ENCODE measurements at places on chromosomes 7 and 10.

DNA sequence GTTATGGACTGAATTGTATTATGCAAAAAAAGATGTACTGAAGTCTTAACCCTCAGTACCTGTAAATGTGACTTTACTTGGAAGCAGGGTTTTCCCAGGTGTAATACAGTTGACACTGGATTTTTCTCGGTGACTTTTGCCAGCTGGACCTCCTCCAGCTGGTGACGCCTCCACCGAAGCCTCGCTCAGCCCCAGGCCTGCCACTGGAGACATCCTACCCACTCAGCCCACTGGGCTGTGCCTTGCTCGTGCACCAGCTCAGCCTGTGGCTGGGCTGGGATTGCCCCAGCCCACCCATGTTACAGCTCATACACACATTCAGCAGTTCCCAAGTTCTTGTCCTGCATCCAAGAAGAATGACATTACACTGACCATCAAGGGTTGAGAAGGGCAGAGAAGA, 42.4 kb upstream of the GPR22 start:
- no peaks in the 10 kb centered on the region for H3K36me3 ChIP-seq
- no peaks in the 10 kb centered on the region for H3K27me3 ChIP-seq
- H3K27ac ChIP-seq, result no peak overlapping the region
- no peaks in the 10 kb centered on the region for H3K4me1 ChIP-seq

DNA sequence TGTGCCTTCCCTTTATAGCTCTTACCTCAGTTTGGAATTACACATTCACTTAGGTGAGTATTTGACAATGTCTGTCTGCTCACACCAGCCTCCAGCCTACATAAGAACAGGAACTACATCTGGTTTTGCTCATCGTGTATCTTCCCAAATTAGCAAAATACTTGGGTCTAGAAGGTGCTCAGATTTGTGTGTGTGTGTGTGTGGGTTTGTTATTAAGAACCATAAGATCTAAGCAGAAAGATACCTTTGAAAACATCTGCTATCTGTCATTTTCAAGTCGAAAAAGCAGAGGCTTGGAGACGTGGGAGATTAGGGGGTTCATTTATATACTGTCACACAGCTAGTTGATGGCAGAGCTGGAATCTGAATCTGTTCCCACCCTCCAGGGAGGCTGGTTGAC, 14.8 kb upstream of the LAMB4 start:
- no peaks in the 10 kb centered on the region for H3K27me3 ChIP-seq
- no peaks in the 10 kb centered on the region for H3K4me1 ChIP-seq
- H3K4me3 ChIP-seq, result no peak overlapping the region
- no peak for DNase-seq

DNA sequence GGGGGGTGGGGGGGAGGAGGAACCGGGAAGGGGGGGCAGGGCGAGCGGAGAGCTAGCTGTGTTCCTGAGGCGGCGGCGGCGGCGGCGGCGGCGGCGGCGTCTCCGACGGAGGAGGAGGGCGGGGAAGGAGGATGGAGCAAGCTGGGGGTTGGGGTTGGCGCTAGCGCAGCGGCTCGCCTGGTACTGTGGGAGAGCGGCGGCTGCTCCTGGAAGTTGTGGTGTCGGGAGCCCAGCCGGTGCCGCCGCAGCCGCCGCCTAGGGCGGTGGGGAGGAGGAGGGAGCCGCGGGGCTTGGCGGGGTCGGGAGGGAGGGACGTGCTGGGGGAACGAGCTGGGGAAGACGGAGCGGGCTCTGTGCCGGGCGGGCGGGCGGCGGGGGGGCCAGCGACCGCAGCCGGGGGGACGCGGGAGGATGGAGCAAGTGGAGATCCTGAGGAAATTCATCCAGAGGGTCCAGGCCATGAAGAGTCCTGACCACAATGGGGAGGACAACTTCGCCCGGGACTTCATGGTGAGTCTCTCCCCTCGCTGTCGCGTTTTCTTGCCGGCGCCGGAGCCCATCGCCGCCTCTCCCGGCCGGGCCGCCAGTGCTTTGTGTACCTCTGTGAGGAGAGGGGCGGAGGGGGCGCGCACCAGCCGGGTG, at the start of gene PTPN12:
Gene PTPN12, plus strand, starts transcription at position 160 of the 642 bp plus-strand sequence. Its CDS starts 252 bp downstream, at position 412.
- no peaks in the 10 kb centered on the region for H3K27me3 ChIP-seq
- DNase-seq, result no peak
- H3K4me1 ChIP-seq, result no peaks in the 10 kb centered on the region
- peak within 1 kb of the TSS; percentile 97 for H3K27ac ChIP-seq

GRCh38 chr7:147089051-147089461, 972.5 kb downstream of the CNTNAP2 start:
- no peak overlapping the region for H3K4me3 ChIP-seq
- no peak overlapping the region for H3K27ac ChIP-seq
- no peaks in the 10 kb centered on the region for H3K4me1 ChIP-seq
- DNase-seq, result no peak
- no peaks in the 10 kb centered on the region for H3K27me3 ChIP-seq

DNA sequence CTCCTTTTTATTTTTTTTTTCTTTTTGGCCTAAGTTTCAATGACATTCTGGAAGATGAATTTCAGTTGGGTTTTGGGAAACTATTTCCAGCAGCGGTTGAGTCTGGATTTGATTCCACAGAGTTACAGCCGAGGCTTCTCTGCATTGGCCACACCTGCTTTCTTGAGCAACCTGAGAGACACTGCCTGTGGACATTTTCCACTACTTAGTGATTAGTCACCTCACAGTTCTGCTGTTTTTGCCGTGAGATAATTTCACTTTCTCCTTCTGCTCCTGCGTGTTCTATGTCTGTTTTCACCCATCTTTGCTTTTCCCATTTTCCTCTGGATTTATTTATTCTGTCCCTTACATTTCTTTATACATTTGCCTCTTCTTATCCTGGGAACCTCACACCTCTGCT, 243.0 kb downstream of the BICC1 start:
- H3K27me3 ChIP-seq, result no peaks in the 10 kb centered on the region
- no peaks in the 10 kb centered on the region for H3K36me3 ChIP-seq
- H3K27ac ChIP-seq, result peak overlapping the region; percentile 67
- DNase-seq, result no peak
- H3K4me1 ChIP-seq, result peaks cover 22% of the 10 kb centered on the region
- peak overlapping the region; percentile 41 for H3K4me3 ChIP-seq

DNA sequence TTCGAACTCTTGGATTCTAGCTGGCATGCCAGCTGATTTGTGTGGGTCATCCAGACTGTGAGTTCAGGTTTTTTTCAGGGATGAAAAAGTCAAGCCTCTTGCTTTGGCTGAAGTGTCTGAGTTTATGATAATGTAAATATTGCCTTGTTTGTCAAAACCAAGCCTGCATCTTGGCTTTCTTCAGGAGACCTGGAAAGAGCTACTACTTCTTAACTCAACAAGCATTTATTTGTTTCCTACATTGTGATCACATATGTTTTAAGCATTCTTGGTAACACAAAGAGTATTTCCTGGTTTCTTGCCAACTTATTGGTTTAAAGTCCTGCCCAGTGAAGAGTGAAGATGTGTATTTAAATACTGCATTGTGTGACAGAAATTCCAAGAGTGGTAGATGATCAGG, 407.1 kb downstream of the LRMDA start:
- H3K27ac ChIP-seq, result no peak overlapping the region
- H3K4me1 ChIP-seq, result no peaks in the 10 kb centered on the region
- no peaks in the 10 kb centered on the region for H3K27me3 ChIP-seq
- DNase-seq, result no peak

DNA sequence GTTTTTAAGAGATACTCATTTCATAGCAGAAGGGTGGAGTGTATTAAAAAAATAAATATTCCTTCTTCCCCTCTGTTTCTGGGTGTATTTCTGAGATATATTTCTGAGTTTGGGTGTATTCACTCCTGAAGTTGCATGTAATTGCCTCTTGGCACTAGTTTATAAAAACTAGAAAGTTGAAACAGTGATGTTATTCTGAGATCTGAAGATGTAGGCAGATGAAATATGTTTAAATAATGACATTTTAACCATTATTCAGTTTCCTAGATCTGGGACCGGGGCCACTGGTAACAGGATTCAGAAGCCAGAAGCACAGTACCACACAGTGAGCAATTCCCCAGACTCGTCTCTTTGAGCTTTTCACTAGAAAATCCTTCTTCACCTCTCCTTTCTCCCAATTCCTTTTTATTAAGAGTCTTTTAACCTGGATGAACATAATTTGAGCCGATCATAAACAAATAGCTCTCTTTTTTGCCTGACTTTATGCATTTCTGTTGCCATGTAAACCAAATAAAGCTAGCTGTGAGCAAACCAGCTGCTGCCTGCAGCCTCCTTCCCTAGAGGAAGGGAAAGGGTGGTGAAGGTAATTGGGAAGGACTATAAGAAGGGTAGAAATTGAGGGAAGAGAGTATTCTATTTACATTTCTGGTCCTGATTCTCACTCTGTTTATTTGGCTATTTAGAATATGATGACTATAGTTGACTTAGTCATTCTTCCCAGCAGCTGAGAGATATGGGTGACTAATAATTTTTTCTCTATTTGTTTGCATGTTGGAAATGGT, 101.8 kb upstream of the STRIP2 start:
- no peaks in the 10 kb centered on the region for H3K36me3 ChIP-seq
- no peak overlapping the region for H3K27ac ChIP-seq
- H3K4me1 ChIP-seq, result no peaks in the 10 kb centered on the region
- no peaks in the 10 kb centered on the region for H3K27me3 ChIP-seq
- DNase-seq, result no peak

GRCh38 chr7:71009636-71010035, 122.3 kb upstream of the GALNT17 start:
- H3K27ac ChIP-seq, result no peak overlapping the region
- no peaks in the 10 kb centered on the region for H3K4me1 ChIP-seq
- H3K36me3 ChIP-seq, result no peaks in the 10 kb centered on the region
- DNase-seq, result no peak
- H3K4me3 ChIP-seq, result no peak overlapping the region

- peak; percentile 35 for DNase-seq
- H3K4me3 ChIP-seq, result no peak overlapping the region
- peaks cover 5% of the 10 kb centered on the region for H3K4me1 ChIP-seq
- H3K27me3 ChIP-seq, result no peaks in the 10 kb centered on the region
Measured at GRCh38 chr7:135773464-135773863, 24.9 kb upstream of the FAM180A start.

DNA sequence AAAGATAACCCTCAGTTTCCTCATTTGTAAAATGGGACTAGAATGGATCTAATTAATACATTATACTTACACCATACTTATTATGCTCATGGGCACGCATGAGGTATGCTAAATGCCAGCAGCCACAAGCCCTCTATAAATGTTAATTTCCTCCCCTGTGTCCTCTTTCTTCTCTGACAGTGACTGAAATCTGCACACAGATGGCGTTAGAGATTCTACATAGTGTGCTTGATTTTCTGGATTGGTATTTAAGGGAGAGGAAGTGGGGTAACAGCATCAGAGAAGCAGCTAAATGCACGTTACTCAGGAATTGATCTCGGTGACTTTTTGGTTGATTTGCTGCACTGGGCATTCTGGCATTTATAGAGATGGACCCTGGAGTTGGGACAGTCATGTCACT, 568.5 kb downstream of the CALN1 start:
- H3K27ac ChIP-seq, result no peak overlapping the region
- DNase-seq, result no peak
- H3K36me3 ChIP-seq, result no peaks in the 10 kb centered on the region

- no peak for DNase-seq
- peaks cover 12% of the 10 kb centered on the region for H3K4me1 ChIP-seq
- no peak overlapping the region for H3K4me3 ChIP-seq
- H3K27ac ChIP-seq, result peak overlapping the region; percentile 78
Measured at GRCh38 chr7:32163896-32164295, 93.7 kb upstream of the PDE1C start.

DNA sequence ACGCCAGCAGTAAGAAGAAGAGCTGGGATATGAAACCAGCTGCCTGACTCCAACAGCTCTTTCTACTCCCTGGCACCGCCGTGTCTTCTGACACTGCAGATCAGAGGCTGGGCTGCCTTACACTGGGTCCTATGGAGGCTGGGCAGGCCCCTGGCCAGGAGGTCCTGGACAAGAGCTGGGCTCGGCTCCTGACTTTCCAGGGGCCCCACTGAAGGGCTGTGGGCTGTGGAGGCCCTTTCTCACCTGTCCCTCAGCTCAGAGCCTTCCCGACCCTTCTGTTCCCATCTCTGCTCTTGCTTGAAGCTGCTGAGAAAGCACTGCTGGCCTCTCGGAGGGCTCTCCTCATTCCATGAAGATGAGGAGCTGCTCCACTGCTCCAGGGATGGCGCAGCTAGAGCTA, 85.9 kb upstream of the UNC5B start:
- peaks cover 5% of the 10 kb centered on the region for H3K4me1 ChIP-seq
- H3K36me3 ChIP-seq, result no peaks in the 10 kb centered on the region
- no peak overlapping the region for H3K4me3 ChIP-seq

- H3K27ac ChIP-seq, result no peak overlapping the region
- no peak overlapping the region for H3K4me3 ChIP-seq
- no peaks in the 10 kb centered on the region for H3K36me3 ChIP-seq
- H3K4me1 ChIP-seq, result no peaks in the 10 kb centered on the region
Measured at GRCh38 chr7:123485187-123485586, 49.2 kb downstream of the IQUB start.

DNA sequence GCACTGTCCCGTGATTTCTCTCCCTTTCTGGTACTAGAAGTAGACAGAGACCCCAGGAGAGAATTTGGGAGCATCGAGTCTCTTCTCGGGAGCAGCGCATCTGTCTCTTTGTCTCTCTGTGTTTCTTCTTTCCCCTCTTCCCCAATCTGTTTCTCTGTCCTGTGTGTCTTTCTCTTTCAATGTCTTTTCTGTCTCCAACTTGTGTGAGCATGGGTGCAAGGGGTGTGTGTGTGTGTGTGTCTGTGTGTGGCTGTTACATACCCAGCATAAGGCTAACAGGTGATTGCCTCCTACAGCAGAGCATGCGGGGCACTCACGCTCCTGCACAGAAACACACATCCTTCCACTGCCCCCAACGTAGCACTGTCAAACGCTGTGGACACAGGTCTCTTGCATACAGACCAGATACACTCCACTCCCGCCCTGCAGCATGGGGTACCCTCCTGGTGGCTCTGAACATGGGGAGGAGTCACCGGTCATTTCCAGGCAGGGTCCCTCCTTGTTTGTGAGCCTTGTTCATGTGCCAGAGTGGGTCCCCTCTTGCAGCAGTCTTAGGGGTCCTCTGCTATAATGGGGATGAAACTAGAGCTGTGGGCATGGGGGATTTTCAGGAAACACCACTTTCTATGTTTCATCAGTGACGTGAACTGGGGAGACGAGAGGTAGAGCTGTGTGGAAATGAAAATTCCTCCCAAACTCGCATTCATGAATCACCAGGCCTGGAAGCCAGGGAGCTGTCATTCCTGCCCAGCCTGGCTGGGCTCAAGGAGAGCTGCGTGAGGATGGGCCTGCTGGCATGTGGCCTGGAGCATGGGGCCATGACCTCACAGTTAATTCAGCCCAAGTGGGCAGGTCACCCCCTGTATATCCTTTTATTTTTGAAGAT, 980 bp downstream of the ADAMTS14 start:
- peaks cover 4% of the 10 kb centered on the region for H3K4me1 ChIP-seq
- peak overlapping the region; percentile 37 for H3K4me3 ChIP-seq
- H3K27me3 ChIP-seq, result no peaks in the 10 kb centered on the region
- no peak for DNase-seq
- H3K36me3 ChIP-seq, result no peaks in the 10 kb centered on the region
- H3K27ac ChIP-seq, result no peak overlapping the region

- H3K27ac ChIP-seq, result no peak overlapping the region
- no peaks in the 10 kb centered on the region for H3K27me3 ChIP-seq
- H3K4me1 ChIP-seq, result no peaks in the 10 kb centered on the region
- H3K4me3 ChIP-seq, result no peak overlapping the region
- H3K36me3 ChIP-seq, result no peaks in the 10 kb centered on the region
Measured at GRCh38 chr7:107089627-107090026, 45.1 kb downstream of the PRKAR2B start.

Measured in ascending aorta (tissue), 2 donors.